ENCODE measurements at places on chromosomes 6 and 20.

DNA sequence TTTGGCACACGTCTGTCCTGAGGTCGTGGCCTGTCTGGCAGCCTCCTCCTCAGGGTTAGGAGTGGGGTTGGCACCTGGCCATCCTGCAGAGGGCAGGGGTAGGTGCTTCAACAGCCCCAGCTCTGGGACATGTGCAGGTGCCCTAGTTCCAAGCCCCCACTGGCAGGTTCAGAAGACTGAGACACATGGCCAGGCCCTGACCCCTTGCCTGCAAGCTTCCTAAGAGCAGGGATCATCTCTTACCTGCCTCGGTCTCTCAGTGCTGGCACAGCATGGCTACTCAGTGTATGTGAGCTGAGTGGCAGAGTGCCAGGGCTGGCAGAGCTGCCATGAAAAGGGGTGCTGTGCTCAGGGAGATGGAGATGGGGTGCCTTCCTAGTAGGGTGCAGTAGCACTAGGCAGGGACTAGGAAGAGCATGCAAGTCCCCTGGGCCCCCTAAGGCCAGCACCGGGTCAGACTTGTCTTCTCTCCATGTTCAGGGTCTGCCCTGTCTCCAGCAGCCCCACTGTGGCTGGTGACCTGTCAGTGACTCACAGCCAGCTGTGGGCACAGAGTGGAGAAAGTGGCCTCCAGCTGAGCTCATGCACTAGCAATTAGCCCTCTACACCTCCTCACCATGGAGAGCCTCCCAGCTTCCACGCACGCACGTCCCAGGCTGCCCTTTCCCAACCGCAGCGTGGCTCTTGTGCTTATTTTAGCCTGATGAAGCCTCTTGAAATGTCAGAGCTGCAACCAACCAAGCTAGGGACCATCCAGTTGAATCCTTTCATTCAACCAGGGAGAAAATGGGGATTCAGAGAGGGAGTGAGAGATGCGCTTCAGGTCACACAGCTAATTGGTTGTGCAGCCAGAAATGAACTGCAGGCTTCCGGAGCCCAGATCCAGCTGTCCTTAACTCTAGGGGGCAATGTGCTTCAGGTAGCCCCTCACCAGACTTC is 116.6 kb downstream of the MRPL14 start:
- DNase-seq: no peak

DNA sequence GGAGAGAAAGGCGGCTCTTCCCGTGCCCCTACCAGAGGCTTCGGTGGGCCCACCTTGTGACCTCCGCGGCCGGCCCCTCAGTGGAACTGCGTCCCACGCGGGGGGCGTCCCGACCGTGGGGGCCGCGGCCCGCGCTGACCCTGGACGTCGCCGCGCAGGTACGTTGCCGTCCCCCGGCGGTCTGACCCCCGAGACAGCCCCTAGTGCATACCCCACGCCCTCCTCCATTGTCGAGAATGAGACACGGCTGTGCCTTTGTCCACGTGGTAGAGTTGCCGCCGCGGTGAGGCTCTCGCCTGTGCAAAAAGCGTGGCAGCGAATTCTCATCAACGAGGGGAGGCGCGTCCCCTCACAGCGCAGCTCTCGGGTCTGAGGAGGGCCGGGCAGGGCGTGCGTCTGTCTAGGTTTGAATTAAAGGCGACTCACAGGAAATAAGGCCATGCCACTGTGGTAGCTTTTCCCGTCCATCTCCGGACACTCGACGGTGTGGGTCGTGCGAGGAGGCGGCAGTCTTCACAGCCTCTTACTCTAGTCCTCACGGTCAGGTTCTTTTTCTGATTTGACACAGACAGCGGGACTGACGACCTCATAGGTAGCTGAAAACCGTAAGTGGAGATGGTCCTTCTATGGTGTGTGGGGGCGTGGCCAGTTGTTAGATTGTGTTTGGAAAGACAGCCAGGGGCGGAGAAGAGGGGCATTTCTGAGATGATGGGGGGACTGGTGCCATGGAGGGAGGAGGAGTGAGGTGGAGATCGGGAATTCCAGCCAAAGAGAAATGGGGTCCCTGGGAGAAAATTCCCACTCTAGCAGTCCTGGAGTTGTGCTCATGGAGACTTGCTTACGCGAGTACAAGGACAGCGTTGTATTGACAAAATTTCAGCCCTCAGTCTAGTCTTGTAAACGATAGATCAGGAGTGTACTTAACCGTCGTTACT is 580 bp downstream of the NXT1 start:
- DNase-seq: peak; percentile 30

GRCh38 chr6:71887744-71888230 is 1.4 kb downstream of the RIMS1 start:
- no peak for DNase-seq

- no peak for DNase-seq
These were observed 163.5 kb upstream of the MANEA start for GRCh38 chr6:95413789-95414188.

GRCh38 chr20:36310215-36310981 is 4.3 kb downstream of the DLGAP4 start:
- no peak for DNase-seq

DNA sequence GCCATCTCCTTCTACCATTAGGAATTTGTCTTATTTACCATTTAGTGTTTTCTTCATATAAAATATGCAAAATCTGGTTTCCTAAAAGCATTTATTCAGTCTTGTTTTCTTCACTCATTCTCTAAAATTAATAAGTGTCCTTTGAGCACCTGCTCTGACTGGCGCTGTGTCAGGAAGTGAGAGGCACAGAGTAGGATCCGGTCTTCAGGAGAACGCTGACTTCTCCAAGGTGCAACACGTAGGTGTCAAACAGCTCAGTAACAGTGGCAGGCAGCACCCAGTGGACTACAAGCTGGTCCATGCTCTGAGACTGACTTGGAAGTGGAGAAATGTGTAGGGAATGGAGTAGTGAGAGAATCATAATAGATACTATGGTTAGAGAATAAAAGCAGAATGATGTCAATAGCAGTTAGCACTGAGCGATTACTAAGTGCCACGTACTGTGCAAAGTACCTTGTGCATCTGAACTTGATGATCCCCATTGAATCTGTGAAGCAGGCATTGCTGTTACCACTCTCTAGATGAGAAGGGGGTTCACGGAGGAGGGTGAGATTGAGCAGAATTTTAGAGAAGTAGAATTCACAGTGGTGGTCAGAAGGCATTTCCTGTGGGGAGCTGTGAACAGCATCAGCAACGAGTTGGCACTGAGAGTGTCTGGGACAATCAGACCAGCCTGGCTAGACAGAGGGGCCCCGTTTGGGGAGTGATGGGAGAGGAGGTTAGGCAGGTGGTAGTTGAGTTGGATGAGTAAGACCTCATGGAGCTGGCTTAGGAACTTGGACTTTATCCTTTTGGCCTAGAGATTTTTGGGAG is 569.8 kb downstream of the QKI start:
- DNase-seq: no peak

DNA sequence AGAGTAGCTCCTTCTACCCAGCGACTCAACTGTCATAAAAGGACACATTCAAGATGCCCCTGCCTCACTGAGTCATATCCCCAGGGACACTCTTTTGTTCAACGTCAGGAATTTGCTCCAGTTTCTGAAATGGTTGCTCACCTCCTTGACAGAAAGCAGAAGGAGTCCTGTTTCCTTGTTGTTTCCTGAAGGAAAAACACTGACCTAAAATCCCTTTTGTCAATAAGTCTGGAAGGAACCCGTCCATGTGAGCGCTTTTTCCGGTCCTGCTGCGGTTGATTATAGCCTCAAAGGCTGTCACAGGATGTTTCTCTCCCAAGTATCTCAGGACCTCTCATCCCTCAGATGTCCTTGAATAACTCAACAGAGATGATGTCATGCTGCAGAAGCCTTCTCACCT is 113.6 kb upstream of the PLEKHG1 start:
- DNase-seq: no peak

GRCh38 chr6:107965746-107966145 is 7.7 kb upstream of the SEC63 start:
- no peak for DNase-seq

- DNase-seq: no peak
These were observed 144.6 kb upstream of the RNF24 start for GRCh38 chr20:4159765-4160490.

GRCh38 chr20:57094252-57094891 is 172.1 kb downstream of the BMP7 start:
- no peak for DNase-seq

GRCh38 chr20:38113401-38114325 is 51.4 kb downstream of the TGM2 start:
- DNase-seq: no peak

GRCh38 chr6:92147246-92147645 is 1272.1 kb downstream of the EPHA7 start:
- DNase-seq: no peak

DNA sequence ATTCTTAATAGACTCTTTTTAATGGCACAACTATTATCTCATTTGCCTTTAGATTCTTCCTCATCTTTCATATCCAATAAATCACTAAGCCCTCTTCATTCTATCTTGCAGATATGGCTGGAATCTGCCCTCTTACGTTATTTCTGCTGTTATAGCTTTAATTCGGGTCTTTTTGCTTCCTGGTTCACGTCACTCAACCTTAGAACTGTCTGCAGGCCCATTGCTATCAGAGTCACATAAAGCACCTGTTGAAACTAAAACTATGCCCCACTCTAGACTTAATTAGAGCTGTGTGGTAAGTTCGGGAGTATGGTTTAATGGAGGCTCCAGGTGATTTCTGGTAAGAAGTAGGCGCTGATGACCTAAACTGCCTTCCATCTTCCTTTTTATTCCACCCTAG is 988 bp downstream of the QRSL1 start:
- no peak for DNase-seq

- DNase-seq: no peak
These were observed 29.3 kb upstream of the EZR start for GRCh38 chr6:158848490-158848895.

- no peak for DNase-seq
These were observed 166.7 kb downstream of the TTLL2 start for GRCh38 chr6:167491438-167492099.

DNA sequence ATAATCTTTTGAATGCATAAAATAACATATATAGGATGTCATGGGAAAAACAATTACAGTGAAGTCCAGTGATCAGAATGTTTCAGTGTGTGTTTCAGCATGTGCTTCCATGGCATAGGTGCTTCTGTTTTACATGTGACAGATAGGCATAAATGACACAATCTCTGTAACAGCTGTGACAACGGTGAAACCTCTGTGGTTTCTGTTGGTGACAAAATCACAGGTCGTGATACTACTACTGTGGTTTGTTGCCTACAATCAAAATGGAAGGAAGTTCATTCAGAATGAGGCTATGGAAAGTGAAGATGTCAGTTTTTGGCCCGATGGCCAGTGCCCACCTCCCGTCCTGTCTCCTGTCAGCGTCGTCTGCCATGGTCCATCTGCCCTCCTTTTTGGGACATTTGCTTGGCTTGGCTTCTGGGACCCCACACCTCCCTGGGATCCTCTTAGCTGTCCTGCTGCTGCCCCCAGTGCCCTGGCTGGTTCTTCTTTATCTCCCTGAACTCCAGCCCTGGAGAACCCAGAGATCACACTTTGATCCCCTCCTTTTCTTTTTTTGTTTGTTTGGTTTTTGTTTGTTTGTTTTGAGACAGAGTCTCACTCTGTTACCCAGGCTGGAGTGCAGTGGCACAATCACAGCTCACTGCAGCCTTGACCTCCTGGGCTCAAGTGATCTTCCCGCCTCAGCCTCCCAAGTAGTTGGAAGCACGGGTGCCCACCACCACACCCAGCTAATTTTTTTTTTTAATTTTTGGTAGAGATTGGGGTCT is 79.3 kb upstream of the NAA20 start:
- no peak for DNase-seq

- DNase-seq: no peak
These were observed 8.9 kb upstream of the AHI1 start for GRCh38 chr6:135506270-135506997.

Measured in stimulated activated CD4-positive, alpha-beta T cell treated with anti-CD3 and anti-CD28 coated beads, TNF-alpha, amount 100 ng/mL, for 48 hours (primary cell).